ENCODE measurements at places on chromosomes 6 and 20. TPM values are rescaled to one million over a fixed set of nuclear protein-coding genes. Genes with fewer than 3 reads are reported as not detected.

Gene C6orf15
- total RNA-seq, result not detected

Gene SAPCD1
- not detected for total RNA-seq

Gene FOXA2
- 0.91 TPM for total RNA-seq

Gene AFDN
- 32.8 TPM for total RNA-seq

Gene MUCL3
- total RNA-seq, result not detected

Gene PPIL1
- 17.8 TPM for total RNA-seq

Gene CNR1
- not detected for total RNA-seq

Gene TMC2
- not detected for total RNA-seq

Gene GUCA1A
- total RNA-seq, result not detected

Gene SCRT2
- not detected for total RNA-seq

Gene TTLL9
- total RNA-seq, result not detected

Gene ZKSCAN3
- 11.9 TPM for total RNA-seq

Gene PROCR
- 80.6 TPM for total RNA-seq

Gene PI16
- total RNA-seq, result under 0.01 TPM
